ENCODE measurements at places on chromosomes 12 and 14.

- DNase-seq: no peak
Measured at GRCh38 chr12:50120521-50120920, 8.5 kb downstream of the COX14 start.

- no peak for DNase-seq
Measured at GRCh38 chr12:22480016-22480415, 64.3 kb downstream of the C2CD5 start.

DNA sequence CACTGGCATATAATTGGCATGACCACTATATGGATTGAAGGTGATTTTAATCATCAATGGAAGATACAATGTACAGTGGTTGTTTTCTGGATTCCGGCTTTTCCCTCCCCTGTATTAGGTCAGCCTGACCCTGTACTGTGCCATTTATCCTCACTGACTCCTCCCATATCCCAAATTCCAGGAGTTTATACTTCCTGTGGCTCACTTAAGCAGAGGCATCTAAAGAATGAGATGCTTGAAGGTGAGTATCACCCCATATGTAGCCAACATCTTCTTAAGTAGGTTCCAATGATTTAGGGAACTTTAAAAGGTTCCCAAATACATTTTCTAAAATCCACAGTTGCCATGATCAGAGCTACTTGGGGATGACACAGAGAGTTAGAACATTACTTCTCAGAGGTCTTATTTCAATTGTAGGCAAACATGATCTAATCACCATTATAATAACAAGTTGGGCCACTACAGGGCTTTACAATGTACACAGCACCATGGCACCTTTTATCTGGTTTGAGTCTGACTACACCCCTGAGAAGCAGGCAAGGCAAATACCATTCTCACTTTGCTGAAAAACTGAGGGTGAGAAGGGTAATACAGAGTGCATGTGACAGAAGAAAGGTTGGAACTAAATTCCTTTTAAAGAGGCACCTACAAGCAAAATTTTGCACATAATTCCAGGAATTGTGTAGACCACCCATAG lies 212.3 kb upstream of the GARIN6 start:
- DNase-seq: no peak

GRCh38 chr14:24794644-24795305 lies 160.8 kb upstream of the GZMB start:
- no peak for DNase-seq

GRCh38 chr14:21057803-21058675 lies at the start of gene RNASE8:
RNASE8 (plus strand) TSS chr14:21057822; CDS start chr14:21057893, 71 bp downstream.
- DNase-seq: no peak

GRCh38 chr12:109052414-109053323 lies at the start of gene USP30:
USP30 (plus strand) TSS chr12:109052576; CDS start chr12:109052679, 103 bp downstream.
- DNase-seq: peak; percentile 89

DNA sequence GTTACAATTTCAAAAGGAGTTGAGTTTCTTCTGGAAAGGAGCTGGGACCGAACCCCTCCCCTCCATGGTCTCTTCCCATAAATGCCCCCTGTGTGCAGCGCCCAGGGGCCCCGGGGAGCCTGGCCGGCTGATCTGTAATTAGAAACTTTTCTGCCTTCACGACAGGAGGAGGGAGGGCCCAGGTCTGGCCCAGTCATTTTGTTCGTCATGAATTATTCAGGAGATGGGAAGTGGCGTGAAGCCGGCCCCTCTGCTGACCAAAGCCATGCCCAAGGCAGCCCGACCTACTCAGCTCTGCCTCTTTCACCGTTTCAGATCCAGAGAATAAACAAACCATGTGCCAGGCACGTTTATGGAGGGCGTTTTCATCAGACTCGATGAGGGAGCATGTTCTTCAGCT lies 33.3 kb upstream of the MSI1 start:
- no peak for DNase-seq

- DNase-seq: peak; percentile 57
Measured at GRCh38 chr12:86233126-86233525, 23.1 kb downstream of the MGAT4C start.

DNA sequence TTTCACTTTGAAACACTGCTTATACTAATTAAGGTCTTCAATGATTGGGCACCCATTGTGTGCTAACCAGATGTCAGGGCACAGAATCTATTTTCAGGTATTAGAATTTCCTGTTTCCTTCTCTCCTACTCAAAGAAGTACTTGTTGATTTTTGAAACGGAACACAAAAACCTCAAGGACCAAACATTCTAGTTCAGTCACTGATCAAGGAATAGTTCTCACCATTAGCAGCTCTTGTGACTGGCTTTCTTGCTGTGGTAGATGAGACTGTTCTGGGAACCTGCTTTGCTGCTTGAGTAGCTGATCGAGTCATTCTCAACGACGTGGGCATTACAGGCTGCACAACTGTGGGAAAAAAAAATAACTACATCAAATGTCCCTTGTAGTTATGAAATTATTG lies 11.0 kb downstream of the DLGAP5 start:
- DNase-seq: no peak

DNA sequence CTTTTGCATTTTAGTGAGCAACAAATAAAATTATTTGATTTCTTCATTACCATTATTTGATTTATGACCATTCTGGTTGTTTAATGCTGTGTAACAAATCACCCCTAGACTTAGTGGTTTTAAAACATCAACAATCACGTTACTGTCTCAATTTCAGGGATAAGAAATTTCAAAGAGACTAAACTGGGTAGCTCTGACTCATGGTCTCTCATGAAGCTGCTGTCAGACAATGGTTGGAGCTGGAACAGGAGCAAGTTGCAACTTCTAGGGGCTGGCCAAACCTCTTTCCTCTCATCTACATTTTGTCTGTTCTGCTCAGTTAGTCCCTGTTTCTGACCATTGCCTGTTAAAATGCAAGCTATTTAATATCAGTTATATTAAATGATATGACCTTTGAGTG lies 517.0 kb downstream of the KCNH5 start:
- no peak for DNase-seq

DNA sequence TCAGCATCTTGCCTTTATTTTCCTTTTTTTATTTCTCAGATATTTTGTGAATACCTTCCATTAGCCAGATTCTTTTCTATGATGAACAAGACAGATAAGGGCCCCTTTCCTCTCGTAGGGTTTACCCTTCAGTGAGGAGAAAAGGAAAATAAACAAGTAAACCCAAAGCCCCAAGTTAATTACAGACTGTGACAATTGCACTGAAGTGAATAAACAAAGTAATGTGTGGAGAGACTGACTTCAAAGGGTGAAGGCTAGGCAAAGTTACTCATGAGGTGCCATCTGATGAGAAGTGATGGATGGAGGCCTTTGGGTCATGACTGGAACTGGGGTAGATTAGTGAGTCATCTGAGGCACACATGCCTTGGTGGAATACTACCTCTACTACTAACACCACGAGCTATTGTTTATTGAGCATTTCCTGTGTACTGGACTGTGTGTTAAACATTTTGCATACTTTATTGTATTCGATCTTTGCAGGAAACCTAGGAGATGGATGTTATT lies 143.4 kb upstream of the PRICKLE1 start:
- DNase-seq: no peak

DNA sequence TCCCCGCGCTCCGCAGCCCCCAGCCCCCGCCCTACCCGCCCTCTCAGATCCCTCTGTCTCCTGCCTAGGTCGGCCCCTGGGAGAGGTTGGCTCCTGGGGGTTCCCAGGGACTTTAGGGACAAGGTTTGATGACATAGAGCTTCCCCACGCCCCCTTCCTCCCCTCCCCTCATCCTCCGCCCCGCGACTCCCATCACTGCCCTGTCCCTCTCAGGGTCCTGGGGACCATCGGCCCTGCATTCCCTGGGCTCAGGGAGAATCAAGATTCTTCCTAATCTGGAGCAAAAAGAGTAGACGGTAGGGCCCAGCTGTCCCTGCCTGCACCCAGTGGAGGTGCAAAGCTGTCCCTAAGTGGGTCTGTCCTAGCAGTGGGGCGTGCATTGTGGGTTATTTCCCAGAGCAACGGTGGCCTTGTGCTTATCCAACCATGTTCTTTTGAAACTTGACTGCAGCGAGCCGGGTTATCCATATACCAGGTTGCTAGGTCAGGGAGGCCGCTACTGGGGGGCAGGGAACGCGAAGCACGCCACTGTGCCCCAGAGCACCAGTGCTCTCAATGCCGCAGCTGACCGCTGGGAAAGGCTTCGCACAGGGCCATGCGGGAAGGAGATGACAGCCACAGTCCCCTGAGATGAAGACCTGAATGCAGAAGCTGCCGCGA lies 124.4 kb upstream of the PRMT8 start:
- DNase-seq: no peak

GRCh38 chr12:1530592-1531152 lies 63.7 kb downstream of the FBXL14 start:
- DNase-seq: no peak

GRCh38 chr12:4273652-4274395 lies at the start of gene CCND2:
CCND2 (plus strand) TSS chr12:4273762; CDS start chr12:4274041, 279 bp downstream.
- peak; percentile 33 for DNase-seq

DNA sequence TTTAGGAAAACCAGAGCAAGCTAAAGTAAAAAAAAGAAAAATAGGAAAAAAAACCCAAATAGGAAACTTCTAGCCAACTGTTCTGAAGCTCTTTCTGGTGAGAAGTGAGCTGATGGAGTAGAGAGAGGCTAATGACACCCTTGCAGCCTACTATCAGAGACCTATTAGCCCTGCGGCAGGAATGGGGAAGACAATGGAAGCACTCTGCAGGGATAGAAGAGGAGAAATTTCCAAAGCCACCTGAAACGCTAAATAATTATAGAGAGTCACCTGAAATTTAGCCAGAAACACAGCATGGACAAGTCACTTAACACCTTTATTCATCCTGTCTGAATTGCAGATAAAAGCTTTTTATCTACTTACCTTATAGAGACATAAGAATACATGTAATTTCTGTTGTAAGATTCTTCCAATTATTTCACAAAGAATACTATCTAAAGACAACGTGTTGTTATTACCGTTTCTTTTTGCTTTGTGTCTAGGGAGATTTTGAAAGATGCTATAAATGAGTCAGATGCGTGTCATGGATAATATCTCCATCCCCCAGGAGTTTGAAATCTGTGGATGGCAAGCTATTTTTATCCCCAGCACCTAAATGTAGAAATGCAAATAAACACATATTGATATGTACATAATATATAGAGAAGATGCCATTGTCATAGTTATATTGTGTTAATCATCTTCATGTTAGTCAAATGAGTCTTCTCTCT lies 138.6 kb downstream of the TPH2 start:
- peak; percentile 70 for DNase-seq

GRCh38 chr12:111063295-111064026 lies 143.1 kb upstream of the MYL2 start:
- no peak for DNase-seq

GRCh38 chr12:34219046-34219770 lies 196.9 kb downstream of the ALG10 start:
- peak; percentile 37 for DNase-seq

- DNase-seq: no peak
Measured at GRCh38 chr12:96083020-96083719, 47.8 kb upstream of the LTA4H start.

DNA sequence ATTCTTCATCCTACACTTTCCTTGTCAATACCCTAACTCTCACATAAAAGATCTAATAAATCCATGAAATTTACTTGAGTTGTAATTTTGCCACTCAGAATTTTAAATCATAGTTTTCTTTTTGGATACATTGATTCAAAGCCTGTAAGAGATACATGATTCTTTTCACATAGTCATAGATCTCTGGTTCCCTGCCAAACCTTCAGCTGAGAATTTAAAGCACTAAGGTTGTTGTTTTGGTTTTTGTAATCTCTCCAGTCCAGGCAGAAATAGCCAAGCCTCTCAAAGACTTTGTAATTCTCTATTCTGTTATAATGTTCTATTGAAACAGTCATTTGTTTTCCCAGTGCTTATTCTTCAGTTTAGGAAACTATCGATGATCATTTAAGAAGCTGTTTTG lies 273.9 kb downstream of the TRHDE start:
- no peak for DNase-seq

- DNase-seq: peak; percentile 85
Measured at GRCh38 chr14:64823305-64823861, 56.3 kb downstream of the SPTB start.

GRCh38 chr14:54798465-54799124 lies 104.0 kb downstream of the GCH1 start:
- DNase-seq: no peak

- DNase-seq: no peak
Measured at GRCh38 chr12:12011880-12012260, 58.9 kb upstream of the BCL2L14 start.

DNA sequence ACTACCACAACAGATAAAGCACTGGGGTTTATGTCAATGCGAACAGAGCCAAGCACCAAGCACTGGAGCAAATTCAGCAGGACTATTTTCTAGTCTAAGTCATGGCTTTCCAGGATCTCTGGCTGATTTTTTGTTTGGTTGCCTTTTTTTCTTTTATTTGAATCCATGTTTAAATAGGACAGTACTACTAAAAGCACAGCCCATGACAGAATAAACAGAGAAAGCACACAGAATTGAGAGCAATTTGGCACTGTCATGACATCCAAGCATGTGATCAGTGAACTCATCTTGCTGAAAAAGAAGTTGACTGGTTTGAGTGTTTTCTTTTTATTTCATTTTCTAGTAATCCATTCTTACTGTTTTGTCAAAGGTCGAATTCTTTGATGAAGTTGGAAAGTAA lies 23.1 kb upstream of the RERG start:
- peak; percentile 94 for DNase-seq

GRCh38 chr12:51000245-51000644 lies 25.9 kb downstream of the SLC11A2 start:
- DNase-seq: no peak

DNA sequence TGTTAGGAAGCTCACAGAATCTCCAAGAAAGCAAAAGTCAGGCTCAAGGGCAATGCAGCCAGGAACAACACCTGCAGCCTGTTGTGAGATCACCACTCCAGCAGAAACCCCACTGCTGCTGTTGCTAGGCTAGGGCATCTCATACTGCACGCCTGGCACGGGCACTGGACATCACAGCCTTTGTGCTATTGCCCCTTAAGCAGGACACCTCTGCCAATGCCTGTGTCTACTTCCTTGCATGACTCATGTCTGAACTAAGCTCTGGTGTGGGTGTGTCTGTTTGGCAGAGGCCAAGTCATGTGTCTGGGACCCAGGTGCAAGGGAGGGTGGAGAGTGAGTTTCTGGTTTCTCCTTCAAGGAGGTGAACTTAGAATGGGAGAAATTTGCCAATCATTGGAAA lies 10.0 kb upstream of the DDX47 start:
- DNase-seq: peak; percentile 37

GRCh38 chr12:62963486-62964041 lies 28.6 kb upstream of the PPM1H start:
- no peak for DNase-seq

- DNase-seq: no peak
Measured at GRCh38 chr12:65162609-65163008, 6.8 kb upstream of the LEMD3 start.

DNA sequence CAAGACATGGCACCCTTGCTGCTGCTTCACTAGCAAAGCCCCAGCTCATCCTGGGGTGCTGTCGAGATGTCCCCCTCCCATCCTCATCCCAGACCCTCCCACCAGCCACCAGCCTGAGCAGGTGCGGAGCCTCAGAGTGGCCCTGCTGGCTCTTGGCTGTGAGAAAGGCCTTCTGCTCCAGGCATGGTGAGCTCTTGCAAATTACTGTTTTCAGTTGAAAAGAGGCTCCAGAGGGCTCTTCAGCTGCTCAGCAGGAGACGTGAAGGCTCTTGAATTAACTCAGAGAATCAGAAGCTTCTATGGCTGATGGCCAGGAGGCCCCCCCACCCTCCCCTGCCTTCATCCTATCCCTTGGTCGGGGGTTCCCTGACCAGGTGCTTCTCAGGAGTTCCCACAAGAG lies 44.1 kb downstream of the WSCD2 start:
- DNase-seq: peak; percentile 75

Measured in NCI-H345 (cell line).